Dermis microvascular lymphatic vessel endothelial cell (primary cell): ENCODE measurements at places on chromosomes 3 and 15. TPM values are rescaled to one million over a fixed set of nuclear protein-coding genes. Genes with fewer than 3 reads are reported as not detected.

GRCh38 chr3:140953028-140953960, 11.7 kb downstream of the SLC25A36 start:
- DNase-seq = no peak

DNA sequence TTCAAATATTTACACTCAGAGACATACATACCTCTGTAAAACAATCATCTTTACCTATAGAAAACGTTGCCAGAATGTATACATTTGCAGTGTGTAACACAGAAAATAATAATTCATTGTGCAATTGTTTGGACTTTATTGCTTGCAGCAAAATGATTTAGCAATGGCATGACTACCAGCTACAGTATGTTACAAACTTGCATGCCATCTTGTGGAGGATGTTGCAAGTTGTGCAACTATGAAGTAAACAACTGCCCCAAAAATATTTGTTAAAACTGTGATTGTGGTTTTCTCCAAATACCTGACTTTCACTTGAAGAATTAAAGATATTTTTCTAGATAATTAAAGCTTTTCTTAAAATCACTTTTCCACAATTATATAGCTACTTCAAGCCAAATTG, 27.1 kb upstream of the C3orf49 start:
- DNase-seq = no peak

- DNase-seq = no peak
These were observed 342.2 kb downstream of the FOXP1 start for GRCh38 chr3:71241246-71241901.

Gene ALDH1A3
- total RNA-seq = 6.3 and 33.9 TPM in 2 replicates

Gene SCN11A
- total RNA-seq = under 0.01 and 0.13 TPM in 2 replicates

Gene GOLGA8A
- 1.8 and 3.2 TPM in 2 replicates for total RNA-seq
